NCI-H2029 (cell line): ENCODE measurements at places on chromosomes 4 and X.

DNA sequence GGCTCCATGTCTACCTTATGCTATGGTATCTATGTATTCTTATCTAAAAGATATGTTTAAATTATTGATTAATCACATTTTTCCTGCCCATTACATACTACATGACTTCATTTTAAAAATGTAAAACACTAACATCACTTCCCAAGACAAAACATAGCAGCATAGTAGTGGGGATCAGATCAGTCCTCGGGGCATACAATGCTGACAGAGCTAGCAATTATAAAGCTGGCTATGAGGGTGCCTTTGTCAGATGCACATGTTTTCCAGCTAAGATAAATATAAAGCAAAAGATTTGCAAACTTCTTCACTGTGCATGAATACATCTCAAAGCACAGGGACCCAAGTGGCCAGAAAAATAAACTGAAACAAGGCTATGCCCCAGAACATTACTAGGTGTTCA is 549.8 kb upstream of the INTU start:
- DNase-seq, result no peak

DNA sequence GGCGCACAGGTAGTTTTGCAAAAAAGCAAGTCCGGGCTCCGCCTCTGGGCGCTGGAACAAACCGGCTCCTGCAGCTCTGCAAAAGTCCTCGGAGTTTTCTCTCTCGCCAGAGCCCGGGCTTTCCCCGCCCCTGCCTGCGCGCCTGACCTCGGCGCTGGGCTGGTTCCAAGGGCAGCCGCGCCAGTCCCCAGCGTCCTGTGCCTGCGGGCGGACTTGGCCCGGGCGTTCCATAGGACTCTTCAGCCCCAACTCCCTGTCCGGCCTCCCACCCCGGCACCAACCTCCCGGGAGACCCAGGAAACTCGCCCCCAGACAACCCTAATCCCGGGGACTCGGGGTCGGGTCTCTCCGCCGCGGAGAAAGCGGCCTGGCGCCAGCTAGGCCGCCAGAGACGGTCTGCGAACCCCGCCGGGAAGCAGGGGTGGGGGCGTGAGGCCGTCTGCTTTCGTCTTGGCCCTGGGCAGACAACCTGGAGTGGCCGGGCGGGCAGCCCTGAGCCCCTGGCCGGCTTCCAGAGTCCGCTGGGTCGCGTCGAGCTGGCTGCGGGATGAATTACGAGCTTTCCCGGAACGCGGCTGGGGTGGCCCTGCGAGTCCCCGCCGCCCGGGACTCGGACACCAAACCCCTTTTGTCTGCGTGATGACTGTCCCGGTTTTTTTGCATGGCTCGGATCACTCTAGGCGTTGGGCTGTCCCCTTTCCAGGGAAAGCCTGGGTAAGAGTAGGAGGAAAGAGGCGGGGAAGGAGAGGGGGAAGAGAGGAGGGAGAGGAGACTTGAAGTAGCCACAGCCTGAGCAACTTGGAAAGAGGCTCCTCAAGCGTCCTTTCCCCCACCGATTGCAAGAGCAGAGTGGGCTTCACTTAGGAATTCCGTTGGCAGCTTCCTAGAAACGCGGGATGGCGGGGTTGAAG is 916 bp downstream of the MXRA5 start:
- no peak for DNase-seq

DNA sequence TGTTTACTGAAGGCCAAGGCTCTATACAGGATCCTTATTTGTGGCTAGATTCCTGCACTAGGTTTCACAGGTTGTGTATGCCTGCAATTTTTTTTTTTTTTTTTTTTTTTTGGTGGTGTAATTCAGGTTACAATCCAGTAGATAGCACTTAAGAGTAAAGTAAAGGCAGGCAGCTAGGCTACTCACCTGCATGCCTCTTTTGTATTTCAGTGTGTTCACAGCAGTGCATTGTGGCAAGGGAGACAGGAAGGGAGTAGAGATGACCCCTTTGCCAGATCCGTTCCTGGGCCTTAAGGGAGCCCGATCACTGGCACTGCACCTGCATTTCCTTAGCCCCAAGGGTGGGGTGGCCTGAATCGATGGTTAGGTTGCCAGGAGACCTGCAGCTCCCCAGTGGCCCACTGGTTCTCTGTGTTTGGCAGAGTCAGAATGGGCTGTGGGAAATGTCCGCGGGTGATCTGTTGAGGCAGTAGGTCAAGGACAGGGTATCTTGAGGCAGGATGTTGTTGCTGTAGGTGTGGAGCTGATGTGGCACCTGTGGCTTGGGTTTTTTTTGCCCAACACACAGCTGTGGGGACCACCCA is 374.9 kb upstream of the AADAT start:
- no peak for DNase-seq

- no peak for DNase-seq
Observed at GRCh38 chr4:166941629-166942028, 292.7 kb downstream of the SPOCK3 start.

DNA sequence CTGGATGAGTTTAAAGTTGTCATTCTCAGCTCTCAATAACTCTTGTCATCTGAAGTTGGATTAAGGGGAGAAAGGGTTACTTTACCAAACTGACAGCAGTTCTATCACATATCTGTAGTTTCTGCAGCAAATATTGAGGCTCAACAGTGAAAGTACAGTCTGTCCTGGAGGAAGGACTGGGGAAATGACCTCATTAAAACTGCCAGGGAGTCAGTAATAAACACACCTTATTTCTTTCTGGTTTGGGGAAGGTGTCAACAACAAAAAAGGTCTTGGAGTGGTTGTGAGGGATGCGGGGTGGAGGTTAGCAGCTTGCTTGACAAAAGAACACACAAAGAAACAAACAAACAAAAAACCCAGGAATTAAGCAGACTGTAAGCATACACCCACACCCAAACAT is 1418.0 kb downstream of the STIM2 start:
- DNase-seq, result no peak

DNA sequence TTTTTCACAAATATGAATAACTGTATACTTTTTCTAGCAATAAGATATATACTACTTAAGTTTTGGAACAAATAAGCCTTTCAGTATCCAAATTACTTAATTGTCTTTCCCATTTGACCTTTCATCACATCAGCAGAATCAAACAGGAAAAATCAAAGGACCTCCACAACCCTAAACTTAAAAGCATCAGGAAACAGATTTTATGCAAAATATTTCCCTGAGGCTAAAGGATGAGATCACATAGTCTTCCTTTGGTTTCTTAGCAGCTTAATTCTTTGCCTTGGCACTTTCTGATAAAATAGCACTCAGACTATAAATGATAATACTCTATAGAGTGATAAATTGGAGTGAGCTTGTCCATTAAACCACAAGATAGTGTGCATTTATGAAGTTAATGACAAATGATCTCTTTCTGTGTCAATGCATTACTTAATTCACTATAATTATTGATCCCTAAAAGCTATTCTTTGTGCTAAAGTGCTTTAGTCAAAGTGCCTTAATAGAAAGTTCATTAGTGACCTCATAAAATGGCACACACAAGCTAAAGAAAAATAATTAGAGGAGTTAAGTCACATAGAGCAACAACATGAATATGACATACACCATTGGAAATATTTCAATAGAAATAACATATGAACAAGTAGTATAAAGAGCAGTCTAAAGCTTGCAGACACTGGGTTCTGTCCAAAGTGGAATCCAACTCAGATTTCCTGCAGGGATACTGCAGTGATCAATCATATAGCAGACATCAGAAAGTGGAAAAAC is 15.7 kb upstream of the NDST3 start:
- no peak for DNase-seq

GRCh38 chrX:110600745-110601310 is 194.8 kb downstream of the CHRDL1 start:
- DNase-seq, result no peak

DNA sequence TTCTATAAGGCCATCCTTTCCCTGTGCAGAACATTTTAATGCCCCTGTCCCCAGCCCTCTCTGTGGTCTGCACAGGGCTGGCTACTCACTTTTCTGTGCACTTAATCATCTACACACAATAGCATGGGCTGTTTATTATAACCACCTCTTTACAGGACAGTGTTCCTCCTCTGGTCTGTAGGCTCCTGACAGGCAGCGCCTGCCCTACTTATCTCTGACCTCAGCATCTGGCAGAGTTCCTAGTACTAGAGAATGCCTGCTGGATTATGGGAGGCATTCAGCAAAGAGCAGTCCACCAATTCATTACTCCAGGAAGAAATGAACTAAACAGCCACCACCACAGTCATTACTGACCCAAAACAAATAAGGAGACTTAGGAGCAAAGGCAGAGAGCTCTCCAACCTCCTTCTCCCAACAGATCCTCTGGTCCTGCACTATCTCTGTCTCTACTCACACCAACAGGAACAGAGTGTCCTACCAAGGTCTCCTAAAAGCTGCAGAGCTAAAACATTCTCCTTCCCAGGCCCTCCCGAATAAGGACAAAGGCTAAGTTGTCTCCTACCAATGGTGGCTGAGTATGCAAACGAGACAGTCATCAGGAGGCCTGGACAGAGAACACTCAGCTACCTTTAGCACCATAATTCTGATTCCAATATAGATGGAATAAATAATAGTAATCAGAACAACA is 279.2 kb downstream of the QDPR start:
- DNase-seq, result peak; percentile 84

DNA sequence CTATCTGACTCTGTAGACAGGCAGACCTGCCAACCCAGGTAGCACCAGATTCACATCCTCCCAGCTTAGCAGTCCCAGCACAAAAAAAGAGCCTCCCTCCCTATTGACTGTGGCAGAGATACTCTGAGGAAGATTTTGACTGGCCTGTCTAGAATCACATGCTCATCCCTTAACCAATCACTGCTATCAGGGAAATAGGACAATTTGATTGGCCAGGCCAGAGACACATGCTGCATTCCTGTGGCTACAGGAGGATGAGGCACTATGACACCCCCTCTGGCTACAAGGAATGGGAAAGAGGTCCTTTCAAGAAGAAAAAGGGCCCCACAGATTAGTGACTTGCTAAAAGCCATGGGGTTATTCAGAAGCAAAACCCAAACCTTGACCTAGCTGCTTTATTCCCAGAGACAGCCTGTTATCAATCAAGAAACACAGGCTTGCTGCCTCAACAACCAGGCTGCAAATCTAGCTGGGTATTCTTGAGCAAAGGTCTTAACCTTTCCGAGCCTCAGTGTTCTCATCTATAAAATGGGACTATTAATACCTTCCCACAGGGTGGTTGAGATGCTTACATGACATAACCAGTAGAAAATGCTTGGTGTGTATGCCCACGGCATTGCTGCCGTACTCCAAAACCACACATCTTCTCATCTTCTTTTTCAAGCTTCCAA is 147.6 kb downstream of the BCOR start:
- DNase-seq, result no peak

- DNase-seq, result no peak
Observed at GRCh38 chr4:35723973-35724372, 520.3 kb downstream of the ARAP2 start.

DNA sequence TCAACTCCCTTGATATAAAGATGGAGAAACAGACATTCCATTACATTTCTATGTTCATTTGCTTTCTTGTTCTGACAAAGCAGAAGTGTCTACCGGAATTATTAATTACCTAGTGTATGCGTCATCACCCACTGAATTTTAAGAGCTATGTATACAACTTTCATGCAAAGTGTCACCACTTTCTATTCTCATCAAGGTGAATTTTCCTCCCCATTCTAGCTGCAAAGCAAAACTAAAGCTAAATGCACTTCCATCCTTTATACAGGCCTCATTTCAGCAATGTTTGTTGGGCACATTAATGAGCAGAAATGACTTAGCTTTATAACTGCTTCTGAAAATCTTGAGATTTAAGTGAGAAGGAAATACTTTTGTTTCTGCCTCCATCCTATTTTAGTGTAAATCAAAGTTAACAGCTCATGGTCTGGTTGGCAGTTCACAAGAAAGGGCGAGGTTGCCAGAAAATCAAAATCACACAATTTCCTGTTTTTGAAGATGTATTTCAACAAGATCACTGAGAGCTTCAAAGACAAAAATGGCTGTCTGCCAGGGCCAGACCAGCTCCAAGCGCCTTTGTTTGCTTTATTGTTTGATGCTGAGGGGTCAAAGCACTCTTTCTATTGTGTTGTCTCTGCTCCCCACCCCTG is 7.2 kb upstream of the FAM9C start:
- no peak for DNase-seq

- no peak for DNase-seq
Observed at GRCh38 chr4:44479731-44480130, 31.1 kb upstream of the KCTD8 start.

- DNase-seq, result no peak
Observed at GRCh38 chr4:151043803-151044515, 28.9 kb upstream of the LRBA start.

DNA sequence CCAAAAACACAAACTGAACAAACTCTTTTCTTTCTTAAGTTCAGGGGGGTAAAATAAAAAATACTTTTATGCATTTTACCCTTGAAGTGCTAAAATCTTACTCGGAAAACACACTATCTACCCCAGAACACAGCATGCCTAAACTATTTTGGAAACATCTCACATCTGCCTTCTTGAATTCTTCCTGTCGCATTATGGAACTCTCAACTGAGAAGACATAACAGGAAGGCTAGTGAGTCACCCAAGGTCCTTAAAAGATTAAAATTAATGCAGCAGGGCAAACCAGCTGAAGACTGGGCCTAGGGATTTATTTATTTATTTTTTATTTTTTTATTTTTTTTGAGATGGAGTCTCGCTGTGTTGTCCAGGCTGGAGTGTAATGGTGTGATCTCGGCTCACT is 208.2 kb downstream of the APBB2 start:
- DNase-seq, result no peak

DNA sequence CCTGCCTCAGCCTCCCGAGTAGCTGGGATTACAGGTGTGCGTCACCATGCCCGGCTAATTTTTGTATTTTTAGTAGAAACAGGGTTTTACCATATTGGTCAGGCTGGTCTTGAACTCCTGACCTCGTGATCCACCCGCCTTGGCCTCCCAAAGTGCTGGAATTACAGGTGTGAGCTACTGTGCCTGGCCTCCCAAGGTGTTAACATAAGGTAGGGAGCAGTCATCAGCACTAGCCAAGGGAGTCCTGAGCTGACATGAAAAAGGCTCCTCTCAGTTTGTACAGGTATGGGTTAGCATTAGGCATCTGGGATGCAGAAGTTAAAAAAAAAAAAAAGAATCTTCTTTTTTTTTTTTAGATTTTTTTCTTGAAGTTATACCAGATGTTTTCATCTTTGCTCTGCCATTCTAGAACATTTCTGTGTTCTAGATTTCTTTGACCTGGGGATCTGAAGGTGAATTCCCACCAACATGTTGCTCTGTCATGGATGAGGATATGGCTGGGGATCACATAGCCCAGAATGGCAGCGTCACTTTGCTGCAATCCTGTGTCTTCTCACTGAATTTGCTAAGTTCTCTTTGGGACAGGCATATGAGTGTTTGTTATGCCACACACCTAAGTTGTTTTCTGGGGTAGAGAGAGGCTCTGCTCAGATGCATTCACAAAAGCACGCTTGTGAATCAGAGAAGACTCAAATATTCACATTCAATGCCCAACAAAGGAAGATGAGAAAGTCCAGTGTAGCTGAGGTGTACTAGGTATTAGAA is 24.4 kb upstream of the PLA2G12A start:
- no peak for DNase-seq

- no peak for DNase-seq
Observed at GRCh38 chr4:122661176-122662160, 40.6 kb upstream of the IL21 start.

DNA sequence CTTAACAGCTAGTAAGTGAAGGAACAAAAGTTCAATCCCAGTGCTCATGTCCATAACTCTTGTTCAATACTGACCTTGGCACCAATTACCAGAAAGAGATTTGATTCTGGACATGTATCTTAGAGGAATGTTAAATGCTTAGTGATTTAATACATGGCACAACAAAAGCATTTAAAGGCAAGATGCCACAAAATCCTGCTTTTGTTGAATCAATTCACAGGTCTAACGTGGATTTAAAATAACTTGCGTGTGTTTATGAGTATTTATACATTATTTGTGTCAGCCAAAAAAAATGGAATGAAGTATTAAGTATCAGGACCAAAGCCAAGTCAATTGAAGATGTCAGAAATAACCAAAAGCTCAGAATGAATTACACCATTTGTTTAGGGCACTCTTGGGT is 85.4 kb upstream of the GIMD1 start:
- DNase-seq, result no peak
